HAP-1 (cell line): ENCODE measurements at places on chromosomes 16 and 17.

- DNase-seq: no peak
These were observed 532 bp downstream of the KDM6B start for GRCh38 chr17:7834542-7834956.

- DNase-seq: no peak
These were observed 28.1 kb upstream of the NXPH3 start for GRCh38 chr17:49547566-49547965.

DNA sequence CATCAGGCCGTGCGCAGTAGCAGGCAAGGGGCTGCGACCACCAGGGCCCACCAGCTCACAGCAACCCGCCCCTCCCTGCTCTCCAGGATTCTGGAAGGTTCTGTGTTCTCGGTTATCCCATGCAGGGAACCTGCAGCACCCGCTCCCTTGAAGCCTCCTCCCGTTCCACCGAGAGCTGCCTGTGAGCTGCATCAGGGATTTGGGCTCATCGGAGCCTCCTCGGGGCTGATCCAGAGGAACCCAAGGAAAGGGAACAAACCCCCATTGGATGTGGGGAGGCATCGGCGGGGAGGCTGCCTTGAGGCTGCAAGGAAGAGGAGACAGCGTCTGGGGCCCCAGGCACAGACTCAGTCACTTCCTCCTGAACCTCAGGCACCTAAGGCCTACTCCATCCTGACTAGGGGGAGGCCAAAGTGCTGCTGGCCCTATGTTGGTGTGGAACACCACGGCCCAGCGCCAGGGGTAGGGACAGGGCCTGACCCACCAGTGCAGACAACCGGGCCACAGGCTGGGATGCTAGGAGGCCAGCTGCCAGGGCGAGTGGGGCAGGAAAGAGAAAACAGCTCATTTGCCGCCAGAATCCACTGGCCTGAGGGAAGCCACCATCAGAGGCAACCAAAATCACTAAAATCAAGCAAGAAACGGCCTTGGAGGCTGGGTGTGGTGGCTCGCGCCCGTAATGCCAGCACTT, 14.4 kb upstream of the LGALS3BP start:
- DNase-seq: no peak

- DNase-seq: no peak
These were observed 74.6 kb downstream of the CMC2 start for GRCh38 chr16:80931801-80932707.

- DNase-seq: no peak
These were observed 3.2 kb downstream of the SNX11 start for GRCh38 chr17:48110761-48111160.

- no peak for DNase-seq
These were observed 13.5 kb downstream of the SOX8 start for GRCh38 chr16:995087-995486.
